Activated T-cell treated with anti-CD3 and anti-CD28 coated beads, Interleukin-2, amount 50 U/mL, for 24 hours (primary cell): ENCODE measurements at places on chromosomes 16 and 17.
A peak's percentile ranks its signal among the peaks of the same experiment; 100 is the strongest.

GRCh38 chr16:85090181-85090580, 22.1 kb downstream of the CIBAR2 start:
- no peak for DNase-seq

- no peak for DNase-seq
Observed at GRCh38 chr16:20515688-20516090, 60.5 kb downstream of the ACSM2B start.

- DNase-seq = no peak
Observed at GRCh38 chr17:11545696-11546095, 52.6 kb upstream of the DNAH9 start.

GRCh38 chr16:24670623-24671454, 58.6 kb upstream of the TNRC6A start:
- no peak for DNase-seq

DNA sequence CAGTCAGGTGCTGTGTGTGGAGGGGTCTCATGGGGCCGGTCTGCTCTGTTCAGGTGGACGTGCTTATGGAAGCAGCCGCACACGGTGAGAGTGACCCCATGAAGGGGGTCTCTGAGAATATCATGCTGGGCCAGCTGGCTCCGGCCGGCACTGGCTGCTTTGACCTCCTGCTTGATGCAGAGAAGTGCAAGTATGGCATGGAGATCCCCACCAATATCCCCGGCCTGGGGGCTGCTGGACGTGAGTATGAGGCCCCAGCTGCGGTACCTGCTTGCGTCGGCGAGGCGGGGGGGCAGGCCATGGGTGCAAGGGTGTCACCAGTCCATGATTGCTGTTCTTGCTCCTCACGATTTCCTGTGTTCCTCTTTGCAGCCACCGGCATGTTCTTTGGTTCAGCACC, 27.9 kb downstream of the POLR2A start:
- DNase-seq = no peak

DNA sequence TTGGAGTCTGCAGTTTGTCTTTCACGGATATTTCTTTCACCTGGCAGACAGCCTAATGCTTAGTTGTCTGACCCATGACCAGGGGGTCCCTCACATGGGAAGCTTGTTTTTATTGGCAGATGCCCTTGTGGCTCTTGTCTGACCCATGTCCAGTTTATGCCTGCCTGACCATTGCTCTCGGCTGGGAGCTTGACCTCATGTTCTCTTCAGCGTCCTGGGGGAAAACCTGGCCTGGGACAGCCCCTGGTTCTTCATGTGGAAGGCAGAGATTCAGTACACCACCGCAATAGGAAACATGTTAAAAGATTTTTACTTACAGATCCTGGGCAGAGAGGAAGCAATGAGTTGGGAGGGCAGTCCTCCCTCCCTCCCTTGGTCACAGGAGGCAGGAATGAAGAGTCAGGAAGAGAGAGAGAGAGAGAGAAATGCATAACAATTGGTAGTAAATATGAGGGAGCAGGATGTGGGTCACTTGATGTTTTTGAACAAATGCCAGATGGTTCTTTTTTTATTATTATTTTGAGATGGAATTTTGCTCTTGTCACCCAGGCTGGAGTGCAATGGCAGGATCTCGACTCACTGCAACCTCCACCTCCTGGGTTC, 302.7 kb upstream of the MYOCD start:
- no peak for DNase-seq

GRCh38 chr16:4175849-4176248, 59.6 kb upstream of the ADCY9 start:
- DNase-seq = no peak

- no peak for DNase-seq
Observed at GRCh38 chr16:54407596-54407995, 121.0 kb upstream of the IRX3 start.

DNA sequence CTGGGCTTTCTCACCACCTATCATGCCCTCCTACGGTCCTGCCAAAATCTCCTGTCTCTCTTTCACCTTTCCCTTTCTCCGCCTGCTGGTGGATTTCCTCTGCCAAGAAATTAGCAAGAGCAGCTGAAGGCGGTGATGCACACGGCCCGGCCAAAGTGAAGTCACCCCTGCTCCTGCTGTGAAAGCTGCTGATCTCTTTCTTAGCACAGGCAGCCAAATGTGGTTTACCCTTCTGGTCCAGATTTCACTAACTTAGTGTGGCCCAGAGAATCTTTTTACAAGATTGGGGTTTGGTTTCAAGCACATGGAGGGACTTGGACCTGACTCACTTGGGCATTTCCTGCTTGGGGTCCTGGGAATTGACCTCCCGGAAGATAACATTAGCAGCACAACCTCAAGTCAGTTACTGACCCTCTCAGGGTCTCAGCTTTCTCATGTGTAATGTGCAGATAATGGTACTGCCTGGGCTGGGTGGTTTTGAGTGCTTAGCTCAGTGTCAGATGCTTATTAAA, 155.7 kb downstream of the SOCS1 start:
- peak; percentile 64 for DNase-seq

DNA sequence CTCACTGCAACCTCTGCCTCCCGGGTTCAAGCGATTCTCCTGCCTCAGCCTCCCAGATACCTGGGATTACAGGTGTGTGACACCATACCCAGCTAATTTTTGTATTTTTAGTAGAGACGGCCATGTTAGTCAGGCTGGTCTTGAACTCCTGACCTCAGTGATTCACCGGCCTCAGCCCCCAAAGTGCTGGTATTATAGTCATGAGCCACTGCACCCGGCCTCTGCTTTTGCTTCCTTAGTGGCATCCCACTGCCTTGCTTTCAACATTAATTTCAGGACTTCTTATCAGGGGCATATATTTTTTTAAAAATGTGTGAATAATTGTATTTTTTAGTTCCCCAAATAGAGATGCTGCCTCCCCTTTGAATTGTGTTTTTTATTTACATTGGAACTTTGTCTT, 98.8 kb downstream of the SYCE1L start:
- DNase-seq = no peak

- no peak for DNase-seq
Observed at GRCh38 chr16:11390573-11391495, 45.6 kb downstream of the RMI2 start.

- no peak for DNase-seq
Observed at GRCh38 chr16:67104061-67104460, 5.7 kb upstream of the PHAF1 start.

DNA sequence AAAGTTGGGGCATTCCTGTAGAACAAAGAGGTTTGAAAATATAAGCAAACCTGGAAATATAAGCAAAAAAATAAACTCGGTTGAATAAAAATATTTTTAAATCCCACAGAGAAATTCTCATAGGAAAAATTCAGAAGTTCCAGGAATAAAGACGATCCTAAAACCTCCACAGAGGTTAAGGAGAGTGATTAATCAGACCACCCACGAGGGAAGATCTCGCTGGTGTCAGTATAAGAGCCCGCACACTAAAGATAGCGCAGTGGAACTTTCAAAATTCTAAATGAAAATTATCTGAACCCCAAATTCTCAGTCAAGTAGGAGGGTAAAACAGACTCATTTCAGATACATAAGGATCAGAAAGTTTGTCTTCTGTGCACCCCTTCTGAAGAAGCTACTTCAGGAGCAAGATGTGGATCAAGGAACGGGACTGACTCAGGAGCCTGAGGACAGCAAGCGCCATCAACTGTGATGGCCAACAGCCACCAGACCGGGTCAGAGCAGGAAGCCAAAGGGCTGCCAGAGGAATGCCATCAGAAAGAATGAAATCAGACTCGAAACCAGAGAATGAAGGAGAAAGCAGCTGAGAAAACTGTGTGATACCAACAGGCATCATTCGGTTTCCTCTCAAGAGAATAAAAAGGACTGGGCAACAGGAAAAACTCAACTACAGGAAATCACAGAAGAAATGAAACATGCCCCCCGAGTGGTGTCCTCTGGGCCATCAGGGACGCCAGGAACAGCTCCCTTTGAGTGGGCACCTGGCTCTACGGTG, 66.9 kb downstream of the CYTH1 start:
- DNase-seq = no peak

- DNase-seq = peak; percentile 47
Observed at GRCh38 chr17:19533718-19534561, at the start of gene SLC47A1. Gene SLC47A1 (plus strand): TSS chr17:19533854. CDS start chr17:19533940, 86 bp downstream.

DNA sequence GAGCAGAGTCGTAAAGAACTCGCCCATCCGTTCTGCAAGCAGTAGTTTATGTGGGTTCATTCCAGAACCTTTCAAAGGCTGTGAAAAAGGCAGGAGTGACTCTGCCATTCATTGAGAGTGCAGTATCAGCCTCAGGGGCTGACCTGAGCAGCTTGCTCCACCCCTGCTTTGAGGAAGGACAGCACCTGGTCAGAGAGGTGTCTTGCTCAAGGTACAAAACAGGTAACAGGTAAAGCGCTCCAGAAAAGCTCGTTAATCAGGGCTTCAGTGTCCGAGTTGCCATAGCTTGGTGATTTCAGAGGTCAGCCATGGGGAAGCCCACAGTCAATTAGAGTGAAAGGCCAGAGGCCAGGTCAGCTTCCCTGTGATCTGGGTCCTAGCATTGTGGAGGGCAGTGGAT, 251.1 kb downstream of the ABCC12 start:
- DNase-seq = no peak

DNA sequence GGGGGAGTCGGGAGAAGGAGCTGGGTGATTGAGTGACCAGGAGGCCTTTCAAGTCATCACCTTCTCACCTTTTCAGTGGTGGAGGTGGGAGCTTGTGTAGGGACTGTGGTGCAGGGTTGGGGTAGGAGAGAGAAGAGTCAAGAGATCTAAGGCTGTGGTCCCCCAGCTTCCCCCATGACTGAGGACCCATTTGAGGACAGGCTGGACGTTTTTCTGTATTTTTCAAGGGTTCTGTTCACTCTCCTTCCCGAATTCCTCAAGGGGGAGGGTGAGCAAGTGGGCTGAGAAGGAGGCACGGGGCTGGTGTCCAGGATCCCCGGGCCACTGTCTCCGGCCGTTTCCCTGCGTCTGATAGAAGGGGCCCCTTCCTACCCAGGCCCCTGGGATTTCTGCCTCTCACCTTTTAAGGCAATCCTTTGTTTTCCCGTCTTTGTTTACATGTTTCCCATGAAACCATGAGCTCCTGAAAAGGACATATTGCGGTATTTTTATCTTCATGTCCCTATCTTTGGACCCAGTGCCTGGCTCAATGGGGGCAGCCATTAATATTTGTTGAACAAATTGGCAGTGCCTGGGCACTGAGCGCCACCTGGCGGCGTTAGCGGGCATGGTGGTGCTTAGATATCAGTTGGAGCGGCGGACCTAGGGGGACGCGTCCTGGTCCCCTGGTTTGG, 9.2 kb upstream of the CD300A start:
- DNase-seq = peak; percentile 84

- DNase-seq = no peak
Observed at GRCh38 chr16:12050361-12050760, 73.8 kb downstream of the SNX29 start.

DNA sequence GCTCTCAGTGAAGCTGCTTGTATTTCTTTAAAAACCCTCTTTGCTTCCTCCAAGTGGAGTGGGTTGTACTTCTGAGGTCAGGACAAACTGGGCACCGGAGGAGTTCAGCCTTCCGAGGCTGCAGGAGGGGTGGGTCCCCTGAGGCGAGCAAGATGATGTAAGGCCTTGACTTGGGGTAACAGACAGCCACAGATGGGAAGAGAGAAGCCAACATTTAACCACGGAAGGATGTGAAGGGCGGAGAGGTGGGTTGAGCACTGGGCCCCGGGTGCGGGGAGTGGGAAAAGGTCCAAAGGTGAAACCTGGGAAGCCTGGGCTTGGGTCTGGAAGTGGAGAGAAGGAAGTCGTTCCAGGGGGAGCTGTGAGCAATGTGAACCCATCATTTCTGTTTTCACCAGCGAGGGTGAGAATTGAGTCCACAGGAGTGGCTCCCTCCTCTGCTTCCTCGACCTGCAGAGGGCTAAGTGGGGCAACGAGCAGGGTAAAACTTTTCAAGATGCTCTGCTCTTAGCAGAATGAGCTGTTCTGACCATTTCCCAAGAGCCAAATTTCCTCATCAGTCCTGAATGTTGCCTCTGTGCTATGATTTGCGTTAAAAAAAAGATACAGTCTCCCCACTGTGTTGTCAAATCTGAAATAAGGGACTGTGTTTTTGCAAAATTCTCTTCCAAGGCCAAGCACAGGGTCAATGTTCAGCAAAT, 137.7 kb upstream of the CRHR1 start:
- no peak for DNase-seq

DNA sequence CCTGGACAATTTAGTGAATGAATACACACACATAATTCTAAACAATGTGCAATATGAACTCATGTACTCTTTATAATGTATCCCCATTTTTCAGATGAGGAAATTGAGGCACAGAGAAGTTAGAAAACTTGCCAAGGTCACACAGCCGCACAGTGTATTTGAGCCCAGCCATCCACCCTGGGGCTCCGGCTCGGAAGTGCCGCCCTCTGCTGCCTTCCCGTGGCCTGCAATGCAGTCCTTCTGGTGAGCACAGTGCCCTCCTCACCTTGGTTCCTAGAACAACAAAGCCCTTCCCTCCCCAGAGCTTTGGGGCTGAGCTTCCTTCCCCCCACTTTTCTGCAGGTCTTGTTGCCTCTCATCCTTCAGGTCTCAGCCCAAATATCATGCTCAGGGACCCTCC, 63.7 kb downstream of the C16orf78 start:
- no peak for DNase-seq

DNA sequence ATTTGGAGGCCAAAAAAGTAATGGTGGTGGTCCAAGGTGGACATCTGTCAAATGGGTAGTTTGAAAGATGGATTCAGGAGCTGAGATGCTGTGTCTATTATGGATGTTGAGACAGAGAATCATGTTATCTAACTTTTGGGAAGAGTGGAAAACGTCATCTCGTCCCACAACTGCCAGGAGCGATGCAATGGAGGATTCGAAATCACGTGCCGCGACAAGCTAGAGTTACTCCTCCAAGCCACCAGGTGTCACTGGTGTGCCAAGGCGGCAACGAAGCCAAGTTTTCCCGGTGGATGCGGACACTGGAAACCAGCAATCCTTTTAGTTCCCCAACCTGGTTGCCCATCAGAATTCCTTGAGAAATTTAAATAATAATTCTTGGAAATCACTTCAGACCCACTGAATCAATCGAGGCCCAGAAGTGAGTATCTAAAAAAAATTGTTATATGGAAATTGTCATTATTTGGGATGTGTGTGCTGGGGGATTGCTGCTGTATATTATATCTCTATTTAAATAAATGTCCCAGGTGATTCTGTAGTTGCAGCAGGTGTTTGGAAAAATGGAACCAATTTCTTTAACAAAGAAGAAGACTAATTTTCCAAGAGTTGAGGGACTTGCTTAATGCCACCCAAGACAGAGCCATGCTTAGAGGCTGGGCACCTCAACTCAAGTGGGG, 206.1 kb downstream of the HAPSTR1 start:
- DNase-seq = no peak

- no peak for DNase-seq
Observed at GRCh38 chr17:78818932-78819331, 21.7 kb downstream of the USP36 start.

GRCh38 chr17:76947771-76948170, 79.6 kb downstream of the MGAT5B start:
- no peak for DNase-seq
